ENCODE measurements at places on chromosomes 6 and 20.

DNA sequence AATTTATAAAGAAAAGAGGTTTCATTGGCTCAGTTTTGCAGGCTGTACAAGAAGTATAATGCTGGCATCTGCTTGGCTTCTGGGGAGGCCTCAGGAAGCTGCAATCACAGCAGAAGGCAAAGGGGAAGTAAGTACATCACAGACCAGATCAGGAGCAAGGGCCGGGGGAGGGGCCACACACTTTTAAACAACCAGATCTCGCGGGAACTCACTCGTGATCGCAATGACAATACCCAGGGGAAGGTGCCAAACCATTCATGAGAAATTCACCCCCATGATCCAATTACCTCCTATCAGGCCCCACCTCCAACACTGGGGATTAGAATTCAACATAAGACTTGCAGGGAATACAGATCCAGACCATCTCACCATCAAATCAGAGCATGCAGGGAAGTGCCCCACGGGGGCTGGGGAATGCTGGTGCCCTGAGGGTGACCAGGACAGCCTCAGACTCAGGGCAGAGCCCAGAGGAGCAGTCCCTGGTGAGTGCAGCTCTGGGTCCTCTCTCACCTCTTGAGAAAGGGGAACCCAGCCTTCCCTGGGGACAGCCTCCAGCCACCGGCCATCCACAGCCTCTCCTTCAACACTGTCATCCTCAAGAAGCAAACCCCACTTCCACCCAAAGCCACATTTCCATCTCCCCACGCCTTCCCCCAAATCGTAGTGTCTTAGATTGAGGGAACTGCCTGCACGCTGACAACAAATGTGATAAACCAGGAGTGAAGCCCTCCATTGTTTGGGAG, 80.7 kb downstream of the ANKRD60 start:
- DNase-seq, result no peak

- peak; percentile 55 for DNase-seq
Measured at GRCh38 chr20:45987108-45987780, 15.2 kb upstream of the ZNF335 start.

- no peak for DNase-seq
Measured at GRCh38 chr6:96784650-96785049, 52.6 kb downstream of the GPR63 start.

DNA sequence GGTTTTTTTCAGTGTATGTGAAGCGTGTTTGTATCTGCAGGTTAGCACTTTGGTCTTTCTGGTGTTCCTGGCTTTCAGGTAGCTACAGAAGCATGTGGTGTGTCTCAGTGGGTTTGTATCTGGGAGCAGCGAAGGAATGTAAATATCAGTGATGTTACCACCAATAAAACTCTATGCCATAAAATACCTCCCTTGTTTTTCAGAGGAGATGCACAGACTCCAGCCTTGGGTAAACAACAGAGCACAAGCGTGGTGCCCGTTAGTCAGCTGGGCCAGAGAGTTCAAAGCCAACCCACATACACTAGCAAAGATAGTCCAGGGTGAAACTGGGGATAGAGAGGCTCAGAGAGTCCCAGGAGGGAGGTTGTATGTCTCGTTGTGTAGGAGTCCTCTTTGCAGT, 393.8 kb downstream of the SMOC2 start:
- DNase-seq, result no peak

GRCh38 chr6:16974387-16974673, 127.5 kb upstream of the STMND1 start:
- DNase-seq, result no peak

- no peak for DNase-seq
Measured at GRCh38 chr20:32752458-32753250, 9.4 kb upstream of the COMMD7 start.

DNA sequence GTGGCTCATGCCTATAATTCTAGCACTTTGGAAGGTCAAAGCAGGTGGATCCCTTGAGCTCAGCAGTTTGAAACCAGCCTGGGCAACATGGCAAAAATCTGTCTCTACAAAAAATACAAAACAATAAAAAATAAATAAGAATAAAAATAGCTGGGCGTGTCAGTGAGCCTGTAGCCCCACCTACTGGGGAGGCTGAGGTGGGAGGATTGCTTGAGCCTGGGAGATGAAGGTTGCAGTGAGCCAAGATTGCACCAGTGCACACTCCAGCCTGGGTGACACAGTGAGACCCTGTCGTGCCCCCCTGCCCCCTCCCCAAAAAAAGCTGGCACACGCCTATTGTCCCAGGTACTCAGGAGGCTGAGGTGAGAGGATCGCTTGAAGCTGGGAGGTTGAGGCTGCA, 35.1 kb upstream of the SRPK1 start:
- DNase-seq, result no peak

DNA sequence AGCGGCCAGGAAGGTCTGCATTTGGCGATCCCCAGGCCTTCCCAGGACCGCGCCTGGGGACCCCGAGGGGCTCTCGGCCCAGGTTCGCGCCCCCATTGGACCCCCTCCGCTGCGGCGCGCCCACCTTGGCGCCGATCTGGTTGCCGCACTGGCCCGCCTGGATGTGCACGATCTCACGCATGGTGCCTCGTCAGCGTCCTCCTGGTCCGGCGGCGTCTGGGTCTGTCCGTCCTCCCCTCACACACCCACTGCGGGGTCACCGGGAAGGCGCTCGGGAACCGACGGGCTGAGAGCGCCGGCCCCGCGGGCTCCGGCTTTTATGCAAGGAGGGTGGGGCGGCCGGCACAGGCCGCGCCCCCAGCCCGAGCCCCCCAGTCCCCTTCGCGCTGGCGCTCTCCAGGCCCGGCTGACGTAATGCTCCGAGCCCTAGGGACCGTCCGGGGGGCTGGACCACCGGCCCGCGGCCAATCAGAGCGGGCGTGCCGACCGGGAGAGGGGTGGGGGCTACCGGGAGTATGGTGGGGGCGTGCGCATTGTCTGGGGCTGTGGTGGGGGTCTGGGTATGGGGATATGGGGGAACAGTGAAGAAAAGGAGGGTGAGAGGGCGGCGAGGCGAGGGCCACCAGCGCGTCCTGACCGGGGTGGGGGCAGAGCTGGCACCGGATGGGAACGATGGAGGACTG, at the start of gene TUBB2B:
TUBB2B (minus strand) TSS at position 291 of the 683 bp plus-strand sequence; CDS start at position 181, 110 bp downstream.
- DNase-seq, result no peak

Data from stimulated activated CD4-positive, alpha-beta T cell treated with anti-CD3 and anti-CD28 coated beads, TNF-alpha, amount 100 ng/mL, for 24 hours (primary cell).